ENCODE measurements at places on chromosomes 6 and 20.

- DNase-seq: no peak
Measured at GRCh38 chr6:13808801-13809200, 5.6 kb downstream of the MCUR1 start.

GRCh38 chr6:134774201-134774638 lies 175.7 kb downstream of the ALDH8A1 start:
- DNase-seq: peak; percentile 77

GRCh38 chr20:16000112-16000511 lies 573.1 kb downstream of the KIF16B start:
- no peak for DNase-seq

DNA sequence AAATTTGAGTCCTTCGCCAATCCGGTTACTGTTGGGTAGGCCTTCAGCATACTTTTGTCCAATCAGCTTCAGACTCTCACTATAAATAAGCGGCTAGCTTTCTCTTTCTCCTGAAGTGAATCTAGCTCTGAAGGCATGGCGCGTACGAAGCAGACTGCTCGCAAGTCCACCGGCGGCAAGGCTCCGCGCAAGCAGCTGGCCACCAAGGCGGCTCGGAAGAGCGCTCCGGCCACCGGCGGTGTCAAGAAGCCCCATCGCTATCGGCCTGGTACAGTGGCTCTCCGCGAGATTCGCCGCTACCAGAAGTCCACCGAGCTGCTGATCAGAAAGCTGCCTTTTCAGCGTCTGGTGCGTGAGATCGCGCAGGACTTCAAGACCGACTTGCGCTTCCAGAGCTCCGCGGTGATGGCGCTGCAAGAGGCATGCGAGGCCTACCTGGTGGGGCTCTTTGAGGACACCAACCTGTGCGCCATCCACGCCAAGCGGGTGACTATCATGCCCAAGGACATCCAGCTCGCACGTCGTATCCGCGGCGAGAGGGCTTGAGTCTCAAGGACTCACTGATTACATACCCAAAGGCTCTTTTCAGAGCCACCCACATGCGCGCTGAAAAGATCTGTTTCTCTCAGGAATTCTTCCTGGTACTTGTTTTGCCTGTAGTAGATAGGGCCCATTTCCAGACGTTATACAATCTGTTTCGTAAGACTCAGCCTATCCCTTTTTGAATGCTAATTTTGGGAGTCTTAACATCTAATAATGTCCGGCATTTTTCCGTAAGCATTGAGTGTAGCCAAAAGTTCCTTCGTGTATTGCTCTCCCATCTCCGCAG lies 102.0 kb downstream of the OR2B2 start:
- DNase-seq: peak; percentile 99

- DNase-seq: peak; percentile 71
Measured at GRCh38 chr6:118894425-118895260, 691 bp downstream of the ASF1A start.

DNA sequence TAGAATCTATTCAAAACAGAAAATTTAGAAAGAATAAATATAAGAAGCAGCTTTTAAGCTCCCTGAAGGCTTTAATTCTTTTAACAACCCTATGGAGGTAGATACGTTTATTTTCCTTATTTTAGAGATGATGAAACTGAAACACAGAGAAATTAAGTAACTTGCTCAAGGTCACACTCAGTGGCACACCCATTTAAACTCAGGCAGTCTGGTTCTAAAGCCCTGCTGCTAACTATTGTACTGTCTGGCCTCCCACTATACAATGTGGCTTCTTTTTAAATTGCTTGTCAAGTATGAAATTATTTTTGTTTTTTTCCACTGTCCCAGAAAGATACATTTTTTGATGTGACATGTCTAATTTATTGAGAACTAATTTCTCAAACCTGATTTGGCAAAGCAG lies 55.7 kb downstream of the FAM217A start:
- DNase-seq: no peak

DNA sequence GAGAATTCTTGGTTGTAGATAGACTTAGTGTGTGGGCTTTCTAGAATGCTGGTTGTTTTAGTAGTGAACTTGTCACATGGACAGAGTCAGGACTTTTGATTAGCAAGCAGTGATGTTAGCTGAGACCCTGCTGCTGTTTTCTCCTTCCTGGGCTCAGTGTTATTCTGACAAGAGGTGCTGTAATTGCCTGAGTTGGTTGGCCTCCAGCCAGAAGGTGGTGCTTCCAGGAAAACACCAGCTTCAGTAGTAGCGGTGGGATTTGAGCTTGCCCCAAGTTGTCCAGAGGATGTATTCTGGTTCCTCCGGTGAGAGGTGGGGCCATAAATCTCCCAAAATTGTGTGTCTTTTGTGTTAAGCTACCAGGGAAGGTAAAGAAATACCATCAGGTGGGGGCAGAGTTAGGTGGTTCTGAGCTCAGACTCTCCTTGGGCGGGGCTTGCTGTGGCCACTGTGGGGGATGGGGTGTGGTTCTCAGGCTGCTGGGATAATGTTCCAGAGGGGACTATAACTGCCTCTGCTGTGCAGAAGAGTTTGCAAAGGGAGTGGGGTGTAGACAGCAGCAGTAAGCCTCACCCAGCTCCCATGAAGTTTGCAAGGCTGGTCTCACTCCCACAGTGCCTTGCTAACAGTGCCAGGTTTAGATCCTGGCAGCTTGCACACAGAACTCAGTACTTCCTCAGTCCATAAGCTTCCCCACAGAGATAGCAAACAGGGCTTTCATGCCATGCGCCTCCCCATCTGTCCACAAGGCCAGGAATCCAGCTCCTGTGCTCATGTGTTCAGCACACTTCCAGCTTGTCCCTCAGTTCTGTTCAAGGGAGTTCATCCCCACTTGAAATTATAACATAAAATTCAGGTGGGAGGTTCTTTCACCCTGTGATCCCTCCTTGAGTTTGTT lies 278.4 kb upstream of the PTCHD4 start:
- no peak for DNase-seq

- DNase-seq: no peak
Measured at GRCh38 chr6:4931530-4932227, 72.2 kb downstream of the RPP40 start.

- no peak for DNase-seq
Measured at GRCh38 chr6:39770446-39770845, 21.7 kb upstream of the DAAM2 start.

GRCh38 chr6:153125032-153125431 lies 6.0 kb downstream of the RGS17 start:
- no peak for DNase-seq

DNA sequence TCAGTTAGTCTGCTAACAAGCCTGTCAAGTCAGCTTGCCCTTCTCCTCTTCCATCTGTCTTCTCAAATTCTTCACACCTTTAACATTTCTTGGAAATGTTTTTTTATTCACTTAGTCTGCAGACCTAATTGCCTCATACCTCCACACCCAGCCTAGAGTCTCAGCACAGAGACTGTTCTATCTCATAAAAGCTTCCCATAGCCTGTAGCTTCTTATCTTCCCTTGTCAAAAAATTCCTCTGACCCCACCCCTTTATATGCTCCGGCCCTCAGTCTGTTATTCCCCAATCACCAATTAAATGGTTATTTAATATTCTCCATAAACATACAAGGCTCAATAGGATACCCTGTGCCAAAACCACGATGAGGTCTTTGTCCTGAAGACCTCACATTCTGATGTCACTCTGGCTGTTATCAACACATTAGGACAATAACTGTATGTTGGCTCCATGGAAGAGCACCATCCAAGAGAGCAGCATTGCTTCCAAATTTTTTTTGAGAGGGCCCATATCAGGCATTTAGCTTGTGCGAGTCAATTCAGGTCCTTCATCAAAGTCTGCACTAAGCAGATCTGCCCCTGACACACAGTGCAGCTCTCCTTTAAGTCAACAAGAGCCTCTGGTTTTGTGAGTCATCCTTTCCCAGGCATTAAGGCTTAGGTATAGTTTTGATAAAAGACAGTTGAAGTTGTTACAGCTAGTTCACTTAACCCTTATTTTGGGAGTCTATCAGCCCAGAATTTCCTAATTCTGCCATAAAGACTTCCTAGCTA lies 83.2 kb upstream of the TBX18 start:
- DNase-seq: peak; percentile 56

DNA sequence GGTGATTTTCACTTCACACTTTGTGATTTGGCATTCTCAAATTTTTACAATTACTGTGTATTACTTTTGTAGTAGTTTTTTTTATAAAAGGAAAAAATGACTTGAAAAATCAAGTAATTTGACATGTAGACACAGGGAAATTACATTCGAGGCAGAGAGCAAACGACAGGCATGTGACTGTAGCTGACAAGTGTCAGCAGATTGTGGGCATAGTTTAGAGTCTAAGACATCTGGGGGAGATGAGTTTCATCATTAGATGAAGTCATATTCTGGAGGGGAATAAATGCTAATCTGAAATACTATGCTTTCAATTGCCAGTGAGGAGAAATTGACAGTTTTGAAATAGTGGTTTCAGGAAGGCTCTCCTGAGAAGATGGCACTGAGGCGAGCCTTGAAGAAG lies 126.0 kb downstream of the MTHFD1L start:
- no peak for DNase-seq

GRCh38 chr20:53100476-53100911 lies 128.3 kb downstream of the TSHZ2 start:
- DNase-seq: peak; percentile 51

DNA sequence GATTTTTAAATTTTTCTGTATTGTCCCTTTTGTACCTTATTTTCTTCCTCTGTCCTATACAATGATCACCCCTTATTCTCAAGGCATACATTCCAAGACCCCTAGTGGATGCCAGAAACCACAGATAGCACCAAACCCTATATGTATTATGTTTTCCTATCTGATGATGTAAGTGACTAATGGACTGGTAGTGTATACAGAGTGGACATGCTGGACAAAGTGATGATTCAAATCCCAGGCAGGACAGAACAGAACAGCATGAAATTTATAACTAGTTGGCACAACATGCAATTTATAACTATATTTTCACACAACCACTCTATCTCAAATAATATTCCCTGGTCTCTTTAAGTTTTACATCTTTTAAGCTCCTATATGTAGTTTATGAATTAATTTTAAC lies 205.6 kb upstream of the FLRT3 start:
- no peak for DNase-seq
